ENCODE measurements at places on chromosomes 12 and 14.

DNA sequence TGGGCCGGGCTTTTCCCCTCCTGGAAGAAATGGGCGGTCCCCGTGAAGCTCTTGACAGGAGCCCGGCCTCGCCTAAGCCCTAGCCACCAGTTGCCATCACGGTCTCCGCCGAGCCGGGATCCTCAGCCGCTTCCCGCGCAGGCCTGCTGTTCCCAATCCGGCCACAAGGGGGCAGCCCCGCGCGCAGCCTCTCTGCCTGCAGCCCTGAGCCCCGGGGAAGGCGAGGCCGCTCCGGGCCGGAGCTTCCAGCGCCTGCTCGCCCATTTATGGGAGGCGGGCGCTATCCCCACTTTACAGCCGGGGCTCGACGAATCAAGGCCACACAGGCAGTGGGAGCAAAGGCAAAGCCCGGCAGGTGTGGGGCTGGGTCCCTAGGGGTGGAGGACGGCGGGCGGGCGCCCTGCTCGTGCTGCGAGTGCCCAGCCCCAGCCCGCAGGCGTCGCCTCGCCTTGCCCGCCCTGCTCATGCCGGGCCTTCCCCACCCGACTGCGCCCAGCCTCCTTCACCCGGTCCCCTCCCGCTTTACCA, 61.5 kb downstream of the LGMN start:
- DNase-seq, result no peak

GRCh38 chr12:58877243-58877743, 43.0 kb downstream of the LRIG3 start:
- peak; percentile 22 for DNase-seq

DNA sequence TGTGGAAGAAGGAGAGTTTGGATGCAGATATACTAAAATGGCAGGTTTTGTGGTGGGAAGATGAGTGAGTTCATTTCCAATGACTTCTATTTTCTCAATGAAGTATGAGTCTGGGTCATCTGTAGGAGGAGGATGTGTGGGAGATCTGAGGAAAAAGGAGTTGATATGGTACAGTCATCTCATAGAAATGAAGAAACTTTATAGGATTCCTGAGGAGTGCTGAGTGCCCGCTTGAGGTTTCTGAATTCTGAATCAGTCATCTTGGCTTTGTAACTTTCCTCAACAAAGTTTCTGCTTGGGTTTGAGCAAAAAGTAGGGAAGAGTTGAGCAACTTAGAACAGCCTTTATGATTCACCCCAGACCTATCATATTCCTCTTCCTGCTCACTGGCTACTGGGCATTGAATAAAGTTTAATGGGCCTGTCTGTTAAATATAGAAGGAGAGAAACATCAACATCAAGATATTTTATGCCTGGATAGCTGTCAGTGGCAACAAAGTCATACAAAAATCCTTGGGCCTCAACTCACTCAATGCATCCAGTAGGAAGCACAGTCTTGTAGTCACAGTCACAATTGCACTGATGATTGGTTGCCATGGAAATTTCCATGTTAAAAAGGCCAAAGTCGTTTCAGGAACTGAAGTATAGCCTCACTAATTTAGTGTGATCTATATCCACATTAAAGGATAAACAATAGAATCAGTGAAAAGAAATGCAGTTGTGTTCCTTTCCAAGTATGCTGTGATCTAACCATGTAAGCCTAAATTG, 284.7 kb downstream of the DUSP6 start:
- DNase-seq, result peak; percentile 88

- no peak for DNase-seq
Measured at GRCh38 chr12:16881986-16882570, 276.1 kb upstream of the LMO3 start.

GRCh38 chr14:96130391-96130790, 74.2 kb upstream of the BDKRB2 start:
- DNase-seq, result no peak

- no peak for DNase-seq
Measured at GRCh38 chr14:69346710-69347109, 51.4 kb downstream of the ERH start.

GRCh38 chr12:95066091-95066855, 7.1 kb downstream of the NR2C1 start:
- no peak for DNase-seq

DNA sequence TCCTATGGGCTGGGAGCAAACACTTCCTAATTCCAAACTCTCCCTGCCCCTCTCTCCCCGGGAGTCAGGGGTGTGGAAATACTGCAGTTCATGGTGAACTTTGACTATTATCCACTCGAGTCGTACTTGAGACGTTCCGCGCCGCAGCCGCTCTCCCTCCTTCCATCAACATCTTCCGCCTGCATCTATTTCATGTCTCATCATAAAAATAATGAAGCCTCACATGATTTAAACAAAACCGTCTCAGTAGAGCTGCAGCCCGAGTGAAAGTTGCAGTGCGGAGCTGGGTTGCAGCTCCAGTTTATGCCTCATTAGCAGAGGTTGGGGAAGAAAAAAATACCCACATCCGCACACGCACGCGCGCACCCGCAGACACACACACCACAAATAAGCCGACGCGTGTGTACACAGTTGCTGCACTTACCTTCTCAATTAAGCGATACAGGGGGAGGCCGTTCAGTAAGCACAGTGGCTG, 283 bp downstream of the LMO3 start:
- no peak for DNase-seq

DNA sequence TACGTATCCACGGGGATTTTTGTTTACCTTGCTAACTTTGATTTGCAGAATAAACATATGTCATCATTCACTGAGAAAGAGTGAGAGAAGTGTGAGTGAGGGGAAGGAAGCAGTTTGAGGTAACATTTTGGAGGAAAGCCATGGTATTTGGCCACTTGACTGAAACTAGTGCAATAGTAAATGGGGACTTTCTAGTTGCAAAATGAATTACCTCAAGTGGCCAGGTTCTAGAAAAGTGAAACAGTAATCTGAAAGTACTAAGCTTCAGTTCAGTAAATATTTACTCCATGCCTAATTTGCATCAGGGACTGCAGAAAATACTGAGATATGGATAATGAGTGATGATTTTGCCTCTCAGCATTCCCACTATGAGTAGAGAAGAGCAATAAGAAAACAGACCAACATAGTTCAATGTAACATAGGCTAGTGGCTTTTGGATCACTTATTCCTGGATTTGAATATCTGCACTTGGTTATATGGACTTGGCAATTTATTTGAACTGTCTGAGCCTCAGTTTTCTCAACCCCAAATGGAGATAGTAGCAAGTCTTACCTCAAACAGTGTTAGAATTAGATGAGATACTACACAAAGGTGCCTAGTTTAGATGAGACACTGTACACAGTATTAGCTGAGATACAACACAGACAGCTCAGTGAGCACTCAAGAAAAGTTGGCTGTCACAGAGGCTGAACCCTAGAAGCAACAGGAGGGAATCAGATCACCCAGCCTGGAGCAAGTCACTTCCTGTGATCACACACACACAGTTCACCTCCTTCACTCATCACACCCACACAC, 439.1 kb downstream of the NPAS3 start:
- no peak for DNase-seq

GRCh38 chr12:82090165-82090564, 268.0 kb downstream of the CCDC59 start:
- no peak for DNase-seq

GRCh38 chr12:61804301-61804700, 455.9 kb upstream of the USP15 start:
- no peak for DNase-seq

GRCh38 chr12:50953047-50953446, 703 bp downstream of the HIGD1C start:
- no peak for DNase-seq

DNA sequence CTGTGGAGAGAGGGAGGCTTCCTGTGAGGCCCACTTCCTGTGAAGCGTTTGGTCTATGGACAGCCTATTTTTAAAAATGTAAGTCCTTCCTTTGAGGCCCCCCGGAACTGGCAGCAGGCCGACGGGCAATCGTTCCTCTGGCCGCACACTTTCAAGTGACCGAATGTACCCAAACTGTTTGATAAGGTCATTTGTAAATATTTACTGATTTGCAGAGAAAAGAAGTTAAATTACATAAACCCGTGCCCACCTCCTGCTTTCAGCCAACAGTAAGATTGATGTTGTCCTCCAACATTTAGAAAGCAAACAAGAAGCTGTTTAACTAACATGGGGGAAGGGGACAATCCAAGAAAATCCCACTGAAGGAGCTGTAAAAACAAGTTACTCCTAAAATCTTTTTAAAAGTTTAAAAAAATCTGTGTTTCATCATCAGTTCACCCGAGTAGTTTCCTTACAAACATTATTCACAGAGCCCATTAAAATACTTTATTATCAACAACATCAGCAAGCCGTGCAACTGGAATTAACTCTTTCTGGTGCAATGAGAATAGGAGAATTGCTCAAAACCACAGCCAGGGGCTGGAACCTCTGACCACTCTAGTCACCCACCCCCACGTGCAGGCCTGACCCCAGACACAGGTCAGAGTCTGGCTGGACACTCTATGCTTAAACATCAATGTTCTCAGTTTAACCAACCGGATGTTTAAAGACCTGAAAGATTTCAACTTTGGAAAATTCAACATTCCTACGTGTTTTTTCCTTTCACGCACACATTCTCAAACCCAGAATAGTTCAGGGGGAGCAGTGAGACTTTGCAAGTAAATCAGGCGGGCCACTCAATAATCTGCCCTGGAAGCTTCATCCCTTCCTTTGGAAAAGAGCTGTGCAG, 65.3 kb downstream of the FOXN3 start:
- DNase-seq, result no peak

- DNase-seq, result no peak
Measured at GRCh38 chr12:127494961-127495915, 771.7 kb upstream of the TMEM132C start.

DNA sequence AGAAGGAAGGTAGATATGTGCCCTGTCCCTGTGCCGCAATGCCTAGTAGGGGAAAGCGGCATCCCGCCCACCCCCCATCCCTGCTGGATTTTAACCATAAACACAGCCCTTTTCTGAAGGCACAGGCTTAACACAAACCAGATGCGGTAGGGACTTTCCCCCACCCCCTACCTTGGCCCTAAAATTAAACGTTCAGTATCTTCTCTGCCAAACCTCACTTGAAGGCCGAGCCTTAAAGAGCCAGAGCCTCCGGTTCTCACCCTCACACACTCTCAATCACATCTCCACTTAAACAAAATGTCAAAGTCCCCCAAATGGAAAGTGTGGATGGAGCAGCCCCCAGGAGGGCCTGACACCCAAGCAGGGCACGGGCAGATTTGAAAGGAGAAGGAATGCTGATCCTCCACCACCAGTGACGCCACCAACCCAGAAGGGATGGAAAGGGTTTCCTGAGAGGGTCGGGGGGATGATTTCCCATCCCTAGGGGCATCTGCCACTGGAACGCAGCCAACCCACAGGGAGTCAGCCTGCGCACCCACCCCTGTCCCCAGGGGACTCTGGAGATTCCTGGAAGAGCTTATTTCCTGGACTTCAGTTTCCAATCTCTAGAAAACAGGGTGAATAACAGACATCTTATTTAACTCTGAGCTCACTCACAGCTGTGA, 26.4 kb downstream of the ACTN1 start:
- no peak for DNase-seq

DNA sequence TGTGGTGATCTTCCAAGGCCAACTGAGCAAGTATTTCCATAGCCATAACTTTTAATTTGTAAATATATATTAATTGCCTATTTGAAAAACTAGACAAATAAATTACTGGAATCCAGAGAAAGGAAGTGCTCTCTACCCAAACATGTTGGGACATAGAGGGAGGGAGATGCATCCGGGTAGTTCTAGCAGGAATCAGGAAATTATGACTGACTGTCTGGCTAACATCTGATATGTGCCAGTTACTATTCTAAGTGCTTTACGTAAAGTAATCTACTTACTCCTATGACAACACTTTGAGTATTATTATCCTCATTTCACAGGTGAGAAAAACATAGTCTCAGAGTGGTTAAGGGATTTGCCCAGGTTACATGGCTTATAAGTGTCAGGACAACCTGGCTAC, 147.7 kb upstream of the VASH1 start:
- no peak for DNase-seq

GRCh38 chr14:99664937-99665273, 19.2 kb upstream of the CYP46A1 start:
- DNase-seq, result no peak

GRCh38 chr12:86148071-86148470, 108.1 kb downstream of the MGAT4C start:
- DNase-seq, result no peak

GRCh38 chr14:58788655-58789503, 151.1 kb downstream of the DACT1 start:
- no peak for DNase-seq

DNA sequence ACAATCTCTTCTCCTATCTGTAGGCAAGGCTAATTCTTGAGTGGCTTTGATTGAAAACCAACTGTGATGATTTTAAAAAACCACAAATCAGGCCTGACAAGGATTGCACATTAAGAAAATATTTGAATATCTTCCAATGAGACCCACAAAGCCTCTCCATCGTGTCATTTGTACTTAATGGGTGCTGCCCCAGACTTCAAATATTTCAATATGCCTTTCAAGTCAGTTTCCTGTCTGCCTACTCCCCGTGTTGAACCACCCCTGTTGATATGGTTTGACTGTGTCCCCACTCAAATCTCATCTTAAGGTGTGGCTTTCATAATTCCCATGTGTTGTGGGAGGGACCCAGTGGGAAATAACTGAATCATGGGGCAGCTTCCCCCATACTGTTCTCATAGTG, 159.7 kb upstream of the EGLN3 start:
- no peak for DNase-seq

- DNase-seq, result no peak
Measured at GRCh38 chr14:28875934-28876571, 109.5 kb downstream of the FOXG1 start.

DNA sequence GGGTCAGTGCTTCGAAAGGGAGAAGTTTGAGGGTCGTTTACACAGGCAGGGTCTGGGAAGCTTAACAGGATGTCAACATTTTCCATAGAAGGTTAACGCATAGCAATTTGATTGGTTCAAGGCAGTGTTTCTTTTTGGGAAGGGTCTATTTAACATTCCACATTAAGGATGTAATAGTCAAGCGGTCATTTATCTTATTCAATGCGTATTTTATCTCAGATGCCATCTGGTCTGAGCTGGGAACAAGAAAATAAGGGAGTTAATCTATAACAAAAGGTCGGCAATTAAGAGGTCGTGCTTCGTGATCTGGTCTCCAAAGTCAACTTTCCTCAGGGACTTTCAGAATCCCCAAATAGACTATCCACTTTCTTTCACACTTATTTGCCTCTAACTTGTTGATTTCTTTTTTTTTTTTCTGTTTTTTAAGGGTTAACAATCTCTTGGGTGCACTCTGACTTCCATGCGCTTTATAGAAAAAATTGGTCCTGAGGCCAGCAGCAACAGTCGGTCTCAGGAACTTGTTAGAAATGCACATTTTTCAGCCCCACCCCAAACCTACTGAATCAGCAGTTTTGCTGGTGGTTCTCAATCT, 550 bp upstream of the RESF1 start:
- no peak for DNase-seq

DNA sequence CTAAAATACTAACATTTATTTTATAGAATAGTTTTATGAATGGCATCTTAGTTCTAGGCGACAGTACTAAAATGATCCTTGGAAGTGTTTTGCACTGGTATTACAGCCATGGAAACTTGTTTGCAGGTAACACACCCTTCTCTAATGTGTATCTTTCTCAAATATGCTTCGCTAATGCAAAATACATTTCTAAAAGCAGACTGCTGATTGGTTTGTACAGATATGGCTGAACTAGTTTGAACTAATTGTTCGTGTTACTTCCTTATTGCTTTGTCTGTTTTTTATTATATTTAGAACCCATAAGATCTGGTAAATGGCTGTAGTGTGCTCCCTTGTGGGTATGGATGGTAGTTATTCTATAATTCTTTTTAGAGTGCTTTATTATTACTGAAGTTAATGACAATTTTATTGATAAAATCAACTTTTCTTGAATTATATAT, 53.0 kb downstream of the ATF7IP start:
- DNase-seq, result no peak

All from epithelial cell of proximal tubule (primary cell).